ENCODE measurements at places on chromosomes 7 and 10. TPM values are rescaled to one million over a fixed set of nuclear protein-coding genes. Genes with fewer than 3 reads are reported as not detected.

The LIPA gene
- 66.7 TPM for total RNA-seq

The AGAP9 gene
- total RNA-seq, result 17.6 TPM

The GIMAP2 gene
- 4.7 TPM for total RNA-seq

The SMO gene
- total RNA-seq, result 2.1 TPM

The TMEM243 gene
- total RNA-seq, result 22.1 TPM

The PDK4 gene
- 6.5 TPM for total RNA-seq

The HTR5A gene
- not detected for total RNA-seq

The TAS2R5 gene
- total RNA-seq, result 3.6 TPM

The SPDYE2 gene
- not detected for total RNA-seq

The CDK5 gene
- total RNA-seq, result 23.5 TPM
